GDM1 (cell line): ENCODE measurements at places on chromosomes 3 and 15.

DNA sequence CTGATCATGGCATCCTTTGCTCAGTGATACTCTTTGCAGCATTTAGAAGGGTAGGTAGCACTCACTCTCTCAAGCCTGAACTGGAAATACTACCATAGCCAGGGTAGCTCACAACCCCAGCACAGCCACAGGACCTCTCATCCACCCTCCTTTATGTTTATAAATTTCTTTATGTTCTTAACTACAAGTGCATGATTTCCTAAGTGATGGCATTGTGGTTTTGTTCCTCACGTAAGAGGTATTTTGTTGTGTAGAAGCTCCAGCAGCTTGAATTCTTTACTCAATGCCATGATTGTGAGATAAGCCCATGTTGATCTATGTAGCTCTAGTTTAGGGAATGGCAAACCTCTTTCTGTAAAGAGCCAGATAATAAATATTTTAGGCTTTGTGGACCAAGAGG lies 7.9 kb upstream of the RTP3 start:
- no peak for DNase-seq

- no peak for DNase-seq
Observed at GRCh38 chr3:94336046-94336753, 273.3 kb downstream of the NSUN3 start.

DNA sequence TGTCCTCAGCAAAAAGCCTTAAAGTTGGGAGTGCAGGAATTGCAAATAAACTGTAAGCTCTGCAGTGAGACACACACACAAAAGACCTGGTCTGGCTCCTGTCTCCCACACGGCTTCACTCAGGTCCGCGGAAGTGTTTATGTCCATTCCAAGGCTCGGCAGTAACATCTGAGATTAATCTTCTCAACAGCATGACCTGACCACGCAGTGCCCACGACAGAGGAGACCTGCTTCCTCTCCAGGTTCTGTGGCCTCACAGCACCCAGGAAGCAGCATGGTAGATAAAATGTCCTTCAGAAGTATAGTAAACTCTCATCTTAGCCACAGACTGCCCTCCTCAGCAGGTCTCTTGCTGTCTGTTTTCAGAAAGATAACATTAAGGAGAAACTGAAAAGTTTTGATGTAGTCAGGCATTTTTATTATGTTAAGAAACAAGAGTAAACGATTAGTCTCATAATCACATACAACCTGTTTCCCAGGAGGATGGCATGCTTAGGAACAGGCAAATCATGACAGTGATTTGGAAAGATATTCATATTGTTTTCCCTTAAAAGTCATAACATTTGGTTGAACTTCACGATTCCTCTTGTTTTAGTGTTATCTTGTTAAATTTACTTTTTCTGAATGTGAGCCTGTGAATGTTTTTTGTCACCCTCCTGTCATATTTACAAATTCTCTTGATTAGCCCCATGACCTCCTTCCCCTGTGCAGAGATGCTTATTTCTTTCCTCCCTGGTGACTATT lies 34.6 kb downstream of the CD200R1L start:
- no peak for DNase-seq

DNA sequence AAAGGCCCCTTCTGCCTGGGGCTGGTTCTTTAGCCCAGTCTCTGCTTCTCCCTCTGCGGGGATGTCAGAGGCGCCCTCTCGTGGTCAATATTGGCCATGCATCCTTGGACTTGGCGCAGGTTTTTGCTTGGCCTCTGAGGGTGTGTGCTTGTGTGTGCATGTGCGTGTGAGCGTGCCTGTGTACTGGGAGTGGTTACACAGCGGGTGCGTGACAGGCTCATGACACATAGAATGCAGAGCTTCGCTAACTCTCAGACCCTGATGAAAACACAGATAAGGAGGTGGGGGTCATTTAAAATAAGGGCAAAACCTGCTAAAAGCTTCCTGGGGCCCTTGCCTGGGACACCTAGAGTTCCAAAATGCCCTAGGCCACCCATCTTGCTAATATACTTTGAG lies 160.9 kb downstream of the SMAD6 start:
- DNase-seq: peak; percentile 52

DNA sequence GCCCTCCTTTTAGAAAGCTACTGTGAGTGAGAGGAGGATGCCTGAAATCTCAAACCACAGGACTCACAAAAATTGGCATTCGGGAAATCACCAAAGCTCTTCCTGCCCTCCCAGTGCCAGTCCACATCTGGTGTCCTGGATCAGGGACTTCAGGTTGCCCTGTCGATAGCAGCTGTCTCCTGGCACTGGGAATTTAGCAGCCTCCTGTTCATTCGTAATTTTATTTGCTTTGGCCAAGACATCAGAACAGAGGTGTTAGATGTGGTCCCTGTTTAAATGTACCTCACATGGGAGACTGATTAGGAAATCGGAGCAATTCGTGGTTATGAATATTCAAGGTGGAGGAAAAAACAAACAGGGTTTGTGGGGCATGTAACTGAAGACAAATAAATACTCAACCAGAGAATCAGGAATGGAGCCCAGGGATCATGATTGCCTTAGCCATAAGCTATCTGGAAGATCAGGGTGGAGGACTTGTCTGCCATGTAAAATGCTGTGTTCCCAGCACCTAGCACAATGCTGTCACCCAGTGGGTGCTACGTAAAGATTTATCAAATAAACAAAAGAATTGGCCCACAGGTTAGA lies 265.2 kb upstream of the PROK2 start:
- DNase-seq: no peak

- no peak for DNase-seq
Observed at GRCh38 chr3:147415286-147415685, 6.1 kb downstream of the ZIC1 start.

- DNase-seq: no peak
Observed at GRCh38 chr15:29208836-29209235, 60.8 kb downstream of the NSMCE3 start.

GRCh38 chr3:168534761-168535160 lies 439.0 kb upstream of the GOLIM4 start:
- DNase-seq: no peak

GRCh38 chr15:30953731-30954378 lies 37.6 kb downstream of the MTMR10 start:
- peak; percentile 3 for DNase-seq

DNA sequence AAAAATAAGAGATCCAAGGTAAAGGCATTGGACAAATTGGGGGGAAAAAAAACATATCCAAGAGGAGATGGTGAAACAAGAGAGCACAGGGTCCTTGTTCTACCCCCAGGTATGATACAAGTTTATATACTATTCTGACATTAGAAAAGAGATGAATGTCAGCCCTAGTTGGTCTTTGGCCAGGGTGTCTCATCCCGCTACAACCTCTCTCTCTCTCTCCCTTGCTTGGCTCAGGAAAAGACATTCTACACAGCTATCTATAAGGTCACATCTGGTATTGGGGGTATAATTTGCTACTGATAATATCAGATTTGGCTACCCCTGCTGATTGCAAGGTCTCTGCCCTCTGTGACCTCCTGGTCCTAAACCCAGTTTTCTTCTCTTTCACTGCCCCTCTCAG lies 117.2 kb downstream of the GOLIM4 start:
- no peak for DNase-seq

DNA sequence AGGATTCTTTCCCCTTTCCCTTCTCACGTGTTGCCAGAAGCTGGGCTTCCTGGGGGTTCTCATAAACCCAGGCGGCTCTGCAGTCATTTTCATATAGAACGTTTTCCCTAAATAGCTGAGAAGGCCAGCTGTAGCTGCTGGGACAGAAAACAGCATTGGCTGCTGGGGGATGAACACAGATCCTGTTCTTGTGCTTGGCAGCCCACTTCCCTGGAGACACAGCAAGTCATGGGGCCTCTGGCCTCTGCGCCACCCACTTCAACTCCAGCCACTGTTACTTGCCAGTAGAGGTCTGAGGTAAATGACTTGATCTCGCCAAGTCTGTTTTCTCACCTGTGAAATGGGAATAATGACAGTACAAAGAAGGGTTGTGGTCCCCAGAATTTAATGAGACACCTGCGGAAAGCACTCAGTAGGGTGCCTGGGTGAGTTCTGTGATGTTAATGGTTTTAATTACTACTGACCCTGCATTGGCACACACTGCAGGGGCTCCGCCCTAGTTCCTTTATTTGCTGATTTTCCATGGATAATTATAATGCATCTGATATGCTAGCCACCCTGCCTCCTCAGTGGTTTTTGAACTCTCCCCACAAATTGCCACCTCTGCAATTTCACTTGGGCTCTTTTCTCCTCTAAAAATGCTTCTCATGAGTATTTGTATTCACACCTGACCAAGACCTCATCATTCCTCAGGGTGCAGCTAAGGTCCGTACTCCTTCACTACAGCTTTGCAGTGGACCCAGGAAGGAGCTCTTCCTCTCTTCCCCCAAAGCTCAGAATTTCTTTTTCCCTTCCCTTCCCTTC lies 274.7 kb downstream of the RPLP1 start:
- DNase-seq: no peak

- no peak for DNase-seq
Observed at GRCh38 chr15:95429345-95429744, 901.2 kb upstream of the NR2F2 start.

- DNase-seq: no peak
Observed at GRCh38 chr3:28624084-28624483, 275.5 kb upstream of the AZI2 start.

DNA sequence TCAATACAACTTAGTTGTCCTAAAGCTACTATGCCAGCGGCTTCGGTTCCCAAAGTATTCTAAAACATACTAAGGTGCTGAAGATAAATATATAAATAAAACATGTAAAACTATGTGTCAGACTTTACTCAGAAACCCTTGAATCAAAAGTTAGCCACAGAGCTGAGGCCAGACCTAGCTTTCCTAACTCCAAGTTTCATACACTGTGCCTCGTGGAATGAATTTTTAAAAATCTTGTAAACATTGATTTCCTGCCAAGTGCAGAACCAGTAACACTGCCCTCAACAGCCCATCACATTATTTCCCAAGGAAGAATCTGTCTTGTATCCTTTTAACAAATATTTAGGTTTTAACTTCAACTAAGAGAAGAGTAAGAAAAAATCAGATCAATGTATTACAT lies 36.4 kb downstream of the TAMM41 start:
- DNase-seq: no peak

- DNase-seq: no peak
Observed at GRCh38 chr15:88428053-88428452, 39.1 kb downstream of the MRPL46 start.

DNA sequence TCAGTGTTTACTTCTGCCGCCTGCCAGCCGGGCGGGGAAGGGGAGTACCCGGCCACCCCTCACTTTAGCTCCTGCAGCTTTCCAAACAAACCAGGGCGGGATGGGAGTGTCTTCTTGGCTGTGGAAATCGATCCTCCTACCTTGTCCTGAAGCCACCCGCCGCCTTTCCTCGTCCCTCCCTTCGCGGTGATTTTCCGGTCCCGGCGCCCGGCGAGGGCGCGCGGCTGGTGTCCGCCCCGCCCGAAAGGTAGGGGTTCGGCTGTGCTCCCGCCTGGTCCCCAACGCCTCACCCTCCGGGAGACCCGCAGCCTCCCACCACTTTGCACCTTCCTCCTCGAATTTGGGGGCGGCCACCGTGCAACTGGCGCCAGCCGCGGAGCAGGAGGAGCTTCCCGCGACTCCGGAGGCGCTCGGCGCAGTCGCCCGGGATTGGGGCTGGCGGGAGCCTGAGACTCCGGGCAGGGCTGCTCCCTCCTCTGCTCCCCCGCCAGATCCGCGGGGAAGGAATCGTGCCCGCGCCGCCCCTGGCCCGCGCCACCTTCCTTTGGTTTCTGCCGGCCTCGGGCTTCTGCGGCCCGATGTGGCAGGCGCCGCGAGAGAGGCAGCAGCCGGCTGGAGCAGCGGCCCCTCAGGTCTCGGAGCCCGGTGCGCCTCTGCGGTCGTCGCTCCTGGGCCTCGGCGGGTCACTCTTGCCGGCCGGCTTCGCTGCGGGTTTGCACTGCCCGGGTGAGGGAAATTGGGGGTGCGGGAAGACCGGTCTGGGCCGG lies 30.7 kb upstream of the ST3GAL6 start:
- no peak for DNase-seq

DNA sequence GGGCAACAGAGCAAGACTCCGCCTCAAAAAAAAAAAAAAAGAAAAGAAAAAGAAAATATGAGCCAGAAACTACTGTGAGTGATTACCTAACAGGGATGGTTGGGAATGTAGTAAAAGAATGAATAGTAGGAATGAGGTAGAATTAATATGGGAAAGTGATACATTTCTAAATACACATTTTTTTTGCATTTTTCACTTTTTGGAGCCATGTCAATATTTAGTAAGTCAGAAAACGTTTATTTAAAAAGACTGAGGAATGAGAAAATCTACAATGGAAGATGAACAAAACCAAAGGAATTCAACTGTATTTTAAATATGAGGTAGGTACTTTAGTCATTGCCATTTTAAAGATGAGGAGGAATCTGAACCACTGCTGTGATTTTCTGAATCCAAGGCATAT lies 817.2 kb upstream of the CADM2 start:
- DNase-seq: no peak

DNA sequence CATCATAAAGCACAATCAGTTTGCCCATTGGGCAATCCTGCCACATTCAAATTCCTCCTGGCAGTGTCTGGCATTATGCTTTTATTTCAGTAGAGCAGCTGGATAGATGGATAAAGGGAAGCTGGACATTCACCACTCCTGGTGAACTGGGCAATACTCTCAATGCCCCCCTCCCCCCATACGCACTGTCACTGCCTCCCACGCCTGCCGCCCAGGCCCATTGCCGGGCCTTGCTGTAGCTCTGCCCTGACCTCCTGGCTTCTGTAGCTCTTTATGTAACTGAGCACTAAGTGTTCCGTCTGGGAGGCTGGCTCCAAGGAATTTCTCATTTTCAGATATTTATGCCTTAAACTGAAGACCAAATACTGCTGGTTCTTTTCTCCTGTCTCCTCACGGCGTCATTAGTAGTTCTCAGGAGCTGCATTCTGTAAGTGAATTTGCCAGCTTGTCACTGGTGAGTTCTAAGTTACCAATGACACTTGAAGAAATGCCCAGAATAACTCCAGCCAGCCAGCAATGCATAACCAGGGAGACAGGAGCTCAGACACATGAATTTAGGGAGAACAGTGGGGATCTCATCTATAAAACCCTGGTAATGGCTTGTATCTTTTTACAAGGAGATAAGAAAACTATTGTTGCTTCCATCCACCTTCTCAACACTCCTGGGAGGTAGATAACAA lies 25.5 kb upstream of the RASGRF1 start:
- DNase-seq: no peak

DNA sequence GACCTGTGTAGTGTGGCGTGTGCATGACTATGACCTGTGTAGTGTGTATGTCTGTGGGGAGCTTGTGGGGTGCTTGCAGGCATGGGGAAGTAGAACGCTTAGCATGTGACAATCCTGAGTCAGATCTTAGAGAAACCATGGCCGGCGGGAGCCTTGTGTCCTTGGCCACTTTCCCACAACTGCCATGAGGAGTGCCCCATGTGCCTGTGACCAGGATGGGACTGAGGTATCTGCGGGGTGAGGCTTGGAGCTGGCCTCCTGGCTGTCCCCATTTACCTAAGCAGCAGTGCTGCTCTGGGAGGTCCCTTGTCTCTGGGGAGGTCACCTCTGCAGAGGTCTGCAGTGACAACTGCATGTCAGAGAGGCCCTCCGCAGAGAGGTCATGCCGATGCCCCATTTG lies 23.6 kb downstream of the TRPM1 start:
- no peak for DNase-seq

DNA sequence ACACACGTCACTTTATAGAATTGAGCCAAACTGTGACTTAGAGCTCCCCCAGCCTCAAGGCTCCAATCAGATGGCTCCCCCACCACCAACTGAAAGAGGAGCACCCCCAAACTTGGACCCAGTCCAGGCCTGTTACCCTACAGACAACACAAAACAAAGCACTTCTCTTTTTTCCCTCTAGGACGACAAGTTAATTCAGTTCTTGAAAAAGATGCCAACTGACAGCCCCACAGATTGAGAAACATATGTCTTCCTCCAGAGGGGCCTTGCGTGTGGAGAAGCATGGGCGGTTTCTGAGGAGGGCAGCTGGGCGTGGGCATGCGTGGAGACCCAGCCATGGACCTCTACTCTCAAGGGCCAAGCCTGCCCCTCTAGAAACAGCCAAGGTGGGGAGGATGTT lies 229.5 kb downstream of the SHQ1 start:
- DNase-seq: no peak
